ENCODE measurements at places on chromosomes 7 and 10.
A peak's percentile ranks its signal among the peaks of the same experiment; 100 is the strongest.

DNA sequence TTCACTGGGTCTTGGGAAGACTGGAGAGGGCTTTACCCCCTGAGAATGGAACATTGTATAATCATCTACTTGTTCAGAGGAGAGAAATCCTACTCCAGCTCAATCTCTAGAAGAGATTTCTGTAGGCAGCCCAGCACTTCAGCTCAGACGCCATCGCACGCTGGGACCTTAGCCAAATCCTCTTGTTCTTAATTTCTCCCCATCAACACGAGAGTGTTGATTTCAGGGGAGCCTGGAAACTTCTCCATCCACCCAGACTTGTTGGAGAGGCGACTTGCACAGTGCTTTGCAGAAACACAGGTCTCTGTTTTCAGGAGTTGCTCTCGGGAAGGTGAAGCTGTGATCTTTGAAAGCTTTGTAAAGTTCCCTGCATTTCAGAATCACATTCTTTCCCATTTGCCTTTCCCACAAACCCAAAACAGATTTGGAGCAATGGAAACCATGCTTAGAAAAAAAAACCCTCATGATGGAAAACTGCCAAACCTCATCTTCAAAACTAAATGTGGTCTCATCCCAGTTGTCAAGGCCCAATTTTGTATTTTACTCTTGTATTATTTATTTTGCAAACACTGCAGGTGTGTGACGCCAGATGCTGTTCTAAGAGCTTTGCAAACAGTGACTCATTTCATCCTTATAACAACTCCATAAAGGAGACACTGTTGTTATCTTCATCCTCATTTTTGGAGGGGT, 60.9 kb downstream of the CALML3 start:
- no peak for DNase-seq

- DNase-seq, result no peak
These were observed 322.0 kb downstream of the KCNMA1 start for GRCh38 chr10:77315496-77316129.

- no peak for DNase-seq
These were observed 209.5 kb downstream of the JCAD start for GRCh38 chr10:29849886-29850285.

- DNase-seq, result no peak
These were observed 157.3 kb upstream of the NPVF start for GRCh38 chr7:25385506-25386136.

GRCh38 chr7:108254259-108254658, 124.1 kb upstream of the LAMB4 start:
- no peak for DNase-seq

DNA sequence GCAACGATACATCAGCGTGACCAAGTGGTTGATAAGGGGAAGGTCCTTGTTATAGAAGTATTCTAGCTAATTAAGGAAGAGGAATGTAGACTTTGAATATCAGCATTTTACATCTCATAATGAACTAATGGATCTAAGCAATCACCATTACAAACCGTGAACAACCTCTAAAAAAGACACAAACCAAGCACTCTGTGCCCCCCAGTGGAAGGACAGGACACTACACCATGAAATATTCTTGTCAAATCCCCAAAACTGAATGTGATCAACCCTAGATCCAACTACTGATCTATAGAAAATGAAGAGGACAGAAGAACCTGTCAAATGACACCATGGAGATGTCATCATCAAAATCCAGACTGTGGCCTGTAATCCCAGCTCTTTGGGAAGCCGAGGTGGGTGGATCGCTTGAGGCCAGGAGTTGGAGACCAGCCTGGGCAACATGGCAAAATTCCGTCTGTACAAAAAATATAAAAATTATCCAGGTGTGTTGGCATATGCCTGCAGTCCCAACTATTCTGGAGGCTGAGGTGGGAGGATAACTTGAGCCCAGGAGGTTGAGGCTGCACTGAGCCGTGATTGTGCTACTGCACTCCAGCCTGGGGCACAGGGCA, 111.3 kb upstream of the CARD11 start:
- DNase-seq, result peak; percentile 68

DNA sequence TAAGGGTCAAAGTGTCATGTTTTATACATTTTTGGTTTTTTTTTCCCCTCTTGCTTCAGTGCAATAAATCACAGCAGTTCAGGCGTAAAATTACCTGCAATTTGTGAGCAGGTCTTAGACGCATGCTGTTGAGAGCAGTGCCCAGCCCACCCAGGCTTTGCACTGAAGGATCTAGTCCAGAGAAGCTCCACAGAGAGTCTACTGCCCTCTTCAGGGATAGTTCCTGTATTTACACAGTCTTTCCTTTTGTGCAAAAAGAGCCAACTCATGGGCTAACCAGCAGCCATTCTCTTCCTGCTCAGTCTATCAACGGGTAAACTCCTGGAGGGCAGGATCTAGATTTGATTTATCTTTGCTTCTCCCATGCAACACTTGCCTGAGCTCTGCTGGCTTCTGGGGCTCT, 82.2 kb upstream of the NAMPT start:
- peak; percentile 29 for DNase-seq

- DNase-seq, result no peak
These were observed 2.3 kb downstream of the HTRA1 start for GRCh38 chr10:122463466-122464249.

- DNase-seq, result no peak
These were observed 404.3 kb upstream of the KLF6 start for GRCh38 chr10:4189281-4189680.

DNA sequence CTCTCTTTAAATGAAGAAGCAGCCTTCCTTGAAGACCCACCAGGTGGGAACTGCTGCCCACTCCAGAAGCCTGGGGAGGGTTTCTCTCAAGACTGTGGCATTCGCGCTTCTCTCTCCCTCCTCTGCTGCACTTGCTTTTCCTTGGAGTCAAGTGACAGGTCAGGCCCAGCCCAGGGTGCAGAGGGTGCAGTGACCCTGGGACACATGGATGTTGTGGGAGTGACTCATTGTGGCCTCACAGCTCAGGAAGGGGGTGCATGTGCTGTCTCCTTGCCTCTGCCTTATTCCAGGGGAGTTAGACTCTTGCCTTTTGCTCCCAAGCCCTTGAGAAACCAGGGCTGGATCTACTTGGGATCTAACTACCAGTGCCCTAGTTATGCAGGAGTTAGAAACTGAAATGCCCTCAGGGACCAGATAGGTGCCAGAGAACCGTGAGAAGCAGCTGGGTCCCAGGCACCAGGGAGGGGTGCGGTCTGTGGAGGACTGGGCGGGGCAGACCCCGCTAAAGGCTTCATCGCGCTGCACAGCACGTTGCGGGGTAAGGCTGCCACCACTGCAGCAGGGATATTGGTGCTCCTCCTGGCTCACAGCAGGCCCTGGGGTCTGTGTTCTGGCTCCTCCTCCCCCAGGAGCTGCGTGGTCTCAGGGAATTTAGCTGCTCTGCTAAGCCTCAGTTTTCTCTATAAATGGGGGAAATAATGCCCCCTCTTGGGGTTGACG, 11.4 kb downstream of the FAM241B start:
- DNase-seq, result no peak

GRCh38 chr10:26177341-26177740, 39.2 kb upstream of the GAD2 start:
- DNase-seq, result no peak

- DNase-seq, result no peak
These were observed 262.8 kb upstream of the GRB10 start for GRCh38 chr7:51045319-51046102.

GRCh38 chr7:105185290-105186010, 171.4 kb downstream of the KMT2E start:
- no peak for DNase-seq

DNA sequence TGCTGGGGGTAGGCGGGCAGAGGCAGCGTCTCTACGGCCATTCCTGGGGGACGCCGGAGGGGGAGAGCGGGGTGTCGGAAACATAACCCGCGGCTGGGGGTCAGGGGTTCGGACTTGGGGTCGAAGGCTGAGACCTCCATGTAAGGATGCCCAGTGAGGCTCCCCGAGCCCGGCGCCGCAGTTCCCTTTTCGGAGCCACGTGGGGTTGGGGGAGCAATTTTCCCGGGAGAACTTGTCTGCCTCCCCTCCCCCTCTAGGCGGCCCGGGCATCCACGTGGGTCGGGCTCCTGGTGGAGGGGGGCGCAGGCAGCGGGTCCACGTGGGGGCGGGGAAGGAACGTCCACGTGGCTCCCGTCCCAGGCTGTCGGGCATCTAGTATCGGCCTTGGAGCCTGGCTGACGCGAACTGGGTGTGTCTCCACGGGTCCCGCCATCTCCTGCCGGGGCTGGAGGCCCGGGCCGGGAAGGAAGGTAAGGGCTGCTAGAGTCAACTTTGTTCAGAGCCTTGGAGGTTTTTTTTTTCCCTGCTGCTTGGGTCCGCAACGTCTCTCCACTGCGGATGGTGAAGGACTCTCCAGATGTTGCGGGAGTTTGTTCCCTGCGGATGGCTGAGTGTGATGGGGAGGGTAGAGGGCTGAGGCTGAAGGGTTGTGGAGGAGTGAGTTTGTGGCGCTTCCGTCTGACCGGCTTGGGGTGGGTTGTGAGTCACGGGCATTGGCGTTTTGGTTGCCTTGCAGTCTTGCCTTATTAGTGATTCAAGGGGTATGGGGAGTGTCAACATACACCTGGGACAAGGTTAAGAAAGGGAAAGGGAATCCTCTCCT, 744 bp downstream of the PPRC1 start:
- peak; percentile 67 for DNase-seq

Data from GM10248 (cell line).